ENCODE measurements at places on chromosomes 12 and 14. TPM values are rescaled to one million over a fixed set of nuclear protein-coding genes. Genes with fewer than 3 reads are reported as not detected.

GRCh38 chr14:35783699-35784098 lies 25.4 kb downstream of the RALGAPA1 start:
- no peak for DNase-seq

- DNase-seq: no peak
These were observed 189.4 kb downstream of the NTF3 start for GRCh38 chr12:5621329-5621728.

DNA sequence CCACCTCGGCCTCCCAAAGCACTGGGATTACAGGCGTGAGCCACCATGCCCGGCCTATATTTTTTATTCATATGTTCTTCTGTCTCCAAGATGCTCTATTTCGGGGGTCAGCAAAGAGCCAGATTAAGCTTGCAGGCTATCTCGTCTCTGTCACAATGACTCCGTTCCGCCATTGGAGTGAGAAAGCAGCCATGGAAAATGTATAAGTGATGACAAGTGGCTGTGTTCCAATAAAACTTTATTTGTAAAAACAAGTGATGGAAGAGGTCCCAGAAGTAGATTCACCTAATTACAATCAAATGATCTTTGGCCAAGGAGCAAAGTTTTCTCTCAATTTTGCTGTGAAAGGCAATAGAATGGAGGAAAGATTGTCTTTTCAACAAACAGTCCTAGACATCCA lies 342.6 kb downstream of the MED13L start:
- DNase-seq: no peak

DNA sequence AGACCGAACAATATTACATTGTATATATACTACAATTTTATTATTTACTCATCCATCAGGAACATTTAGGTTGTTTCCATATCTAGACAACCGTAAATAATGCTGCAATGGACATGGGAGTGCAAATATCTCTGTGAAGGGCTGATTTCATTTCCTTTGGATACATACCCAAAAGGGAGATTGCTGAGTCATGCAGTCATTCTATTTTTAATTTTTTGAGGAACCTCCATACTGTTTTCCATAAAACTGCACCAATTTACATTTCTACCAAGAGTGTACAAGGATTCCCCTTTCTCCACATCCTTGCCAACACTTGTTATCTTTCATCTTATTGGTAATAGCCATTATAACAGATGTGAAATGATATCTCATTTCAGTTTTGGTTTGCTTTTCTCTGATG lies 84.7 kb downstream of the SLC41A2 start:
- DNase-seq: no peak

PPM1A gene
- total RNA-seq: 51.5 TPM

SLC4A8 gene
- total RNA-seq: 2.4 TPM

All from chondrocyte (in vitro differentiated cells).